ENCODE measurements at places on chromosomes 13 and 19.
A peak's percentile ranks its signal among the peaks of the same experiment; 100 is the strongest.

GRCh38 chr19:2080336-2080988, 15.7 kb downstream of the MOB3A start:
- DNase-seq: no peak

DNA sequence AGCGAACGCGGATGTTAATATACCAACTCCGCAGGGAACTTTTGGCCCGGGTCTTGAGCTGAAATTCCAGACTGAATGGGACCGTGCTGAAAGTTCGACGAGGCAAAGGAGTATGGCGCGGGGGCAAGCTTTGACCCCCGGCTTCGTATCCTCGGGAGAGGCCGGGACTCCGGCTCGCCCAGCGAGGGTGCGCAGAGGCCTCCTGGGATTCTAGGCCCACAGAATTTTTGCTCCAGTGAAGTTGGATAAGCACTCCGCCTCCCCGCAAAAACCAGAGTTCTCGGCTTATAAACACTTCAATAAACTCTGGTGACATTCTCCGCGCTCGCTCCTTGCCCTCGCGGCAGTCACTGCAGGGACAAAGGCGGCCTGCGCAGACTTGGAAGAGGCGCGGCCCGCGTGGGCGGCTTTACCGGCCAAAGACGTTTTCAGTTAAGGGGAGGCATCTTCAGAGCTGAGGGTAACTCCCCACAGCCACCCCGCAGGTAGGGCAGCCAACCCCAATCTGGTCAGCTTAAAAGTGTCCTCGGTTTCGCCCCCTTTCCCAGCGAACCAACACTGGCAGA, 112.6 kb downstream of the KCNRG start:
- DNase-seq: no peak

DNA sequence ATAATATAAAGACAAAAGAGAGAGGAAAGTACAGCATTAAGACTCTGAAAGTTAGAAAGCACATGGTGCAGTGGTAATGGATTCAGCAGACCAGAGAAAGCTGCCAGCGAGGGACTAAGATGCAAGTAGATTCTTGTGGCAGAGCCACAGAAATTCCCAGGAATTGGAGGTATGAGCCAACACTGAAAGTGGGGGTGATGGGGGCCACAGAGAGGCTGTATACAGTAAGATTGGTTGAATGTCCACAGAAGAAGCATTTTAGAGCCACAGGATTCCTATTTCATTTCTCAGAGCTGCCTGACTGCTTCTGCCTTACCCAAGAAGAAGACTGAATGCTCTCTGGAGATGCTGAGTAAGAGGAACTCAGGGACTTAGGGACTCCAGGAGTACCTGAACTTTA, 295.0 kb downstream of the LMO7 start:
- DNase-seq: no peak

DNA sequence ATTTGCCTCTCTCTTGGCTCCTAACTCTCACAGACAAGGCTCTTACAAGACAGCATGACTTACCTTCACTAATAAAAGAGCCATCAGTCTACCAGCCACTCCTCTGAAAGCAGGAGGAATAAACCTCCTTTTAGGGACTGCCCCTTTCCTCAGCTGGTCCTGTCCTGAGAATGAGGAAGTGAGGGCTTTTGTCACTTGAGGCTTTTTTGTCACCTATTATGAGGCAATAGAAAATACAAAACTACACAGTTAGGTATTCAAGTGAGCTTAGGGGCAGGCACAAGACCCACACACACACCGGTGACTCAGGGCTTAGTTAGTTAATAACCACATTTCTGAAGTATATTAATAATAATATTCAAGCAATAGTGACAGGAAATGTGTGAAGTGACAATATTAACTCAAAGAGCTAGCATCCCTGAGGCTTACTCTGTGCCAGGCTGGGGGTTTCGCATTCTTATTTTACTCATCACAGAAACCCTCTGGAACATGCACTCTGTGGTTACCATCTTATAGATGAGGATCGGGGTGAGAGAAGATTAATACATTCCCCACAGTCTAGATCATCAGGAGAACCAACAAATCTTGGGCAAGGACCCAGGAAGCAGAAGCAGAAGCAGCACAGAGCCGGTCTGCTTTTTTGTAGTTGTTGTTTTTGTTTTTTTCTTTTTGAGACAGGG, 379.9 kb downstream of the LIG4 start:
- DNase-seq: no peak

GRCh38 chr19:7744199-7744786, 3.0 kb downstream of the CD209 start:
- DNase-seq: no peak

GRCh38 chr13:53028637-53029203, at the start of gene OLFM4:
OLFM4 (plus strand) TSS chr13:53028813; CDS start chr13:53028837, 24 bp downstream.
- no peak for DNase-seq

DNA sequence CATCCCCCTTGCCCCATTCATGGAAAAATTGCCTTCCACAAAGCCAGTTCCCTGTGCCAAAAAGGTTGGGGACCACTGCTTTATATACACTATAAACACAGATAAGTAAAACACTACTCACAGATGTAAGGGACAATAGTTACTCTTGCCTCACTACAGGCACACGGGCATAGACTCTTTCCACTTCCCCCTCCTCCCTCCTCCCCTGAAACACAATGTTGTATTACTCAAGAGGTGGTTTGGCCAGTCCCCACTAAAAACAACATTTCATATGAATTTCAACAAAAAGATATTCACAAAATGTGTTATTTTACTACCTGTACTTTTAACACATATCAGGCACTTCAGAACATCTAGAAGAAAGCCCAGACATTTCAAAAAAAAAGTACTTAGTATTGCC, 45.1 kb downstream of the EPSTI1 start:
- no peak for DNase-seq

GRCh38 chr13:28347456-28348371, 147.2 kb downstream of the FLT1 start:
- no peak for DNase-seq

GRCh38 chr13:51873837-51874236, 12.1 kb downstream of the CCDC70 start:
- DNase-seq: no peak

GRCh38 chr19:16061943-16062342, 14.4 kb upstream of the TPM4 start:
- DNase-seq: no peak

DNA sequence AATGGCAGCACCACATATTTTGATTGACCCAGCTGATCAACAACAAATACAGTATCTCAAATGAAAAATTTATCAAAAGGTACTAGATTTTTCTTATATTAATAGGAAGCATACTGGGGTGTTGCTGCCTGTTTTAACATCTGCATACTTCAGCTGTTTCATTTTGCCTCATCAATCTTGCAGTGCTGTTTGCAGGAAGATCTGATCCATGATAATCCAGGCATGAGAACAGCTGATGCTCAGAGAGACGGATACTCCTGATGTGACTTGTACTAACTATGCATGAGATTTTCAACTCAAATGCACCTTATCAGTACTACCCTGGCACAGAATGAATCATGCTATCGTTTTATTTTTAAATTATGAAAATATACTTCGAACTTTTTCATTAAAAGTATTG, 2136.8 kb downstream of the PCDH9 start:
- no peak for DNase-seq

DNA sequence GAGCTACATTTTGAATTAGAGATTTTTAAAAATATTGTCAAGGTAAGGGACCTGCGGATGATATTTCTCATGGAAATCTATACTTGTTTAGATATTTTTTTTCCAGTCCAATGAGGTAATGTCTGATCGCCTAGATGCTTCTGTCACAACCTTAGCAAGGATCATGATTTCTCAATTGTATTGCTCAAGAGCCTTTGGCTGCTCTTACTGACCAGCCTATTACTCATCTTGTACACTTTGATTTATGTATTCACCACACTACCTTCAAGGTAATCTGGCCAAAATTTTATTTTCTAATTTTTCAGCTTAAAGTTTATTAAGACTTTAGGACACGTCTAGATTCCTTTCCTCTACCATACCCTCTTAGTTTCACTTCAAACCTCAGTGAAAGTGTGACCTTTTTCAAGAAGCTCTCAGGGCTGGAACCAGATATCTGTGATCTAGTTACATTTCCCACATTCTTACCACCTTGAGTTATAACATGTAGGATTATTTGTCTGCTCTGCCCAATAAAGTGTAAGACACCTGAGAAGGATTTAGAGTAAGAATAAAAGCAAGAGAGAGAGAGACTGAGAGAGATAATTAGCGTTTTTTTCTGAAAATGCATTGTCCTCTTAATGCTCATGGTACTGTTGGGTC, 197.1 kb downstream of the ITGBL1 start:
- DNase-seq: no peak

DNA sequence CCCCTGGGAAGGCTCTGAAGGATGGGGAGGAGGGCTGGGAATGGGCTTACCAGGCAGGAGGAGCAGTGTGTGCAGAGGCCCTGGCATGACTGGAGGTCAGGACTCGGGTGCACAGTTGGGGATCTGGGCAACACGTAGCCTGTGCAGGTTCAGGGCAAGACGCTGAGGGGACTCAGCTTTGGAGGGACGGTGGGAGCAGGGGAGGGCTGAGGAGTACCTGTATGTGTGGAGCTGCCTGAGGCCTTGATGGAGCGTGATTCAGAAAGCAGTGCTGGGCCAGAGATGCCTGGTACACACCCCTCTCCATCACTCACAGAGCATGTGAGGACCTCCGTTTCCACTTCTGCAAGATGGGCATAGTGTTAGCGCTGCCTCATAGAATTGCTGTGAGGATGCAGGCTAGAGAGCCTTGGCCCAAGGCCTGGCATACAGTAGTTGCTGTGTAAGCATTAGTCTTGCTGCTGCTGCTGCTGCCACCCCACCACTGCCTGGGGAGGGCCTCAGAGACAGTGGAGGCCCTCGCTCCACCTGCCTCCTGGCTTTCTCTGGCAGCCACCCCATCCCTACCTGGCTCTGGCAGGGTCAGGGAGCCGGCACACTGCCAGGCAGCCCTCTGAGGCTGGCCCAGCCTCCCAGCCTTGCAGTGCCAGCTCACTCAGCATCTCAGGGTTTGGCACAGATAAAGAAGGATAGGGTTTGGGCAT, 2.4 kb downstream of the PAK4 start:
- no peak for DNase-seq

DNA sequence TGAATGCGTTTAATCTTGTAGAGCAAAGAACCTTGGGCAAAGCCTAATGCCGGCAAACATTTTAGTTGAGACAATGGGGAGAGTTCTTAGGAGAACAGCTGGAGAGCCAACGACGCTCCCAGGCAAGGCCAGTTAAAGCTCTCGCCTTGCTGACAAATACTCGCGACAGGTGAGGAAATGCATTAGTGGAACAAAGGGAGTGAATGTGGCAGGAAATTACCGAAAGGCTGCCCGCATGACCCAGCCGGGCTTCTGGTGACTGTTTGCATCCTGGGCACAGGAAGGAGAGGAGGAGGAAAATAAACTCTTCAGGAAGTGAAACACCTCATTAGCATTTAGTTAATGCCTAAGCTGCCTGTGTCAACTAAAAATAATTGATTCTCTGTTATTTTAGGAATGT, 74.6 kb downstream of the SHISA2 start:
- no peak for DNase-seq

DNA sequence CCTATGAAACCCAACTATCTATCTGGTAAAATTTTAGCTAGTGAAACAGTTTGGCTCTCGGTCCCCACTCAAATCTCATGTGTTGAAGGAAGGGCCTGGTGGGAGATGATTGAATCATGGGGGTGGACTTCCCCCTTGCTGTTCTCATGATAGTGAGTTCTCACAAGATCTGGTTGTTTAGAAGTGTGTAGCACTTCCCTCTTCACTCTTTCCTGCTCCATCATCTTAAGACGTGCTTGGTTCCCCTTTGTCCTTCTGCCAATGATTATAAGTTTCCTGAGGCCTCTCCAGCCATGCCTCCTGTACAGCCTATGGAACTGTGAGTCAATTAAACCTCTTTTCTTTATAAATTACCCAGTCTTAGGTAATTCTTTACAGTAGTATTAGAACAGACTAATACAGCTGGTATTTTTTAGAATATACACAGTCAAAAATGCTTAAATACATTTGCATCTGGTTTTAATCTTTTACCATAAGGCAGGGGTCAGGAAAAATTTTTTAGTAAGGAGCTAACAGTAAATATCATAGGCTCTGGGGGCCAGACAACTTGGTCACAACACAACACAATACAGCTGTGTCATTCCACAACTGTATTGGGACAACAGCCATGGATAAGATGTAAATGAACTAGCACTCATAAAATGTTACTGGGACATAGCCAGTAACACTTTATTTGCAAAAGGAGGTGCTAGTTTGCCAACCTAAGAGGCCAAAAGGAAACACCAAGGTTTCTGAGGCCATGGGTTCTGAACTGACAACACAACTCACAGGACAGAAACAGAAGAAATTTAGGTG, 24.3 kb downstream of the DZIP1 start:
- DNase-seq: no peak

DNA sequence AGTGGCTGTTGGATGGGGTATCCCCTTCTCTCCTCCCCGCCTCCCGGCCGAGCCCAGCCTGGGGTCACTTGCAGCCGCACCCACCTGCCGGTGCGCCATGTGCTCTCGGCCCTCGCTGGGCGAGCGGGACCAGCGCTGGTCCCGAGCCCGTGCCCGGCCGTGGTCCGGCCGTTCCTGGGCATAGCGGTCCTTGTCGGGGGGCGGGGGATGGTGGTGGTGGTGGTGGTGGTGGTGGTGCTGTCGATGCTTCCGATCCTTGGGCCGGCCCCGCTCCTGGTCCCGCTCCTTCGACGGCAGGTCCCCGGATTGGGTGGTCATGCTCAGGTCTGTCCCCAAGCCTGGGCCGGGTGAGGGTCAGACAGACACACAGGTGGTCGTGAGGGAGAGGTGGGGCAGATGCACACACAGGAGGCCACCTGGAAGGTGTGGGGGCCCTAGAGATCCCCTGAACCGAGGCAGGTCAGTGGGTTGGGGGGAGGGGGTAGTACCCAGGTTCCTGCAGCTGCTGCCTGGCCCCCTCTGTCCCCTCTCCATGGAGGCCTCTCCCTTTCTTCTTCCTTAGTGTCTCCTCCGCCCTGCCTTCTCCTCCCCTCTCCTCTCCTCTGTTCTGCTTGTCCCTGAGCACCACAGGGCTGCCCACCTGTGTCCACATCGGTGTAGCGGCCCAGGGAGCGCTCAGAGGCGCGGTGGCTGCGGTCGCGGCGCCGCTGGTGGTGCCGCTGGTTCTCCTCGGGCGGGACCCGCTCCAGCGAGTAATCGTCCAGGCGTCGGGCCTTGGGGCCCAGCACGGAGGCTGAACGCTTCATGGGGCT, 58.7 kb downstream of the IER2 start:
- no peak for DNase-seq

DNA sequence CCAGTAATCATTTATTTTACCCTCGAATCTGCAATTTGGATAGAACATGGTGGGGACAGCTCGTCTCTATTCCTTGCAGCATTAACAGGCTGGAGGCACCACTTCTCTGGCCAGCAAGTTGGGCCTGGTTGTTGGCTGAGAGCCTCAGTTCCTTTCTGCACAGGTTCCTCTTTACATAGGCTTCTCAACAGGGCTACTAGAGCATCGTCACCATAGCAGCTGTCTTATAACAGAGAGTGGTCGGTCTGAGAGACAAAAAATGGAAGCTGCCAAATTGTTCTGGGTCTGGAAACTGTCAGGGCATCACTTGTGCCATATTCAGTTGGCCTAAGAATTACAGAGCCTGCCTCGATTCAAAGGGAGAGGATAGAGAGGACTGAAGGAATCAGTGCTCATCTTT, 86.7 kb downstream of the DNAJC15 start:
- no peak for DNase-seq

- DNase-seq: no peak
These were observed 14.8 kb downstream of the LYPD3 start for GRCh38 chr19:43450545-43450997.

GRCh38 chr19:49677901-49678674, 1.0 kb downstream of the PRMT1 start:
- peak; percentile 56 for DNase-seq

Measured in activated CD4-positive, CD25-positive, alpha-beta regulatory T cell (primary cell).